ENCODE measurements at places on chromosomes 6 and 20. TPM values are rescaled to one million over a fixed set of nuclear protein-coding genes. Genes with fewer than 3 reads are reported as not detected.

- H3K4me3 ChIP-seq = no peak overlapping the region
- H3K27ac ChIP-seq = no peak overlapping the region
- H3K4me1 ChIP-seq = no peaks in the 10 kb centered on the region
- DNase-seq = no peak
- H3K36me3 ChIP-seq = no peaks in the 10 kb centered on the region
Observed at GRCh38 chr6:141830530-141830929, 302.2 kb upstream of the GJE1 start.

DNA sequence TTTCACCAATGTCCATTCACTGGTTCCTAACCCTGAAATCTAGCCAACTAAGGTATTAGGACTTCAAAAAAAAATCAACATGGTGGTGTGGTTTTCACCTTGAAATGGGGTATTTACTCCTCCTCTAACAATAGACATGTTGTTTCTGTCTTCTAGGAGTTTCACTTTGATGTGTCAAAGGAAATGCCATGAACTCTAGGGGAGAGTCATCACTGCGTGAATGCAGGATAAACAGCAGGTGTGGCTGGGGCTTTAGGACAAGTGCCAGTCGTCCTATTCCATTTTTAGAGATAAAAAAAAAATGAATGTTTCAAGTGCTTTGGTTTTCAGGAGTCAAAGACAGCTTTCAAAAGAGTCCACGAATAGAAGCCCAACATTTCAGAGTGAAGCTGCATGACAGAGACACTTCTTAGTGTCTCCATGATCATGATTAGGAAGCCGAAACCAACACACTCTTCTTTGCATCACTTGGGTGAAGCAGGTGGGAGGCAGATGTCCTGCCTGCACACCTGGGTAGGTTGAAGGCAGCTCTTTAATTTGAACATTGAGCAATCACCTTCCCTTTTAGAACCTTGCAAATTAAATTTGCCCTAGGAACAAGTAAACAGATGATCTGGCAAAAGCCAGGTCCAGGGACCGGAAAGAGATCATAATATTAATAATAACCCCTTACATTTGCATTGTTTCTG, 328.5 kb upstream of the PRDM1 start:
- no peaks in the 10 kb centered on the region for H3K27me3 ChIP-seq
- peaks cover 12% of the 10 kb centered on the region for H3K36me3 ChIP-seq
- peak; percentile 75 for DNase-seq
- peak overlapping the region; percentile 89 for H3K27ac ChIP-seq
- peak overlapping the region; percentile 46 for H3K4me3 ChIP-seq

GRCh38 chr6:130396722-130397121, 30.9 kb downstream of the TMEM200A start:
- peak overlapping the region; percentile 30 for H3K4me3 ChIP-seq
- peaks cover 3% of the 10 kb centered on the region for H3K36me3 ChIP-seq
- H3K27me3 ChIP-seq = peaks cover 4% of the 10 kb centered on the region
- H3K4me1 ChIP-seq = peaks cover 5% of the 10 kb centered on the region

- no peaks in the 10 kb centered on the region for H3K27me3 ChIP-seq
- H3K4me1 ChIP-seq = peaks cover 9% of the 10 kb centered on the region
- peaks cover 5% of the 10 kb centered on the region for H3K36me3 ChIP-seq
- H3K4me3 ChIP-seq = no peak overlapping the region
Observed at GRCh38 chr20:34797012-34797995, 28.1 kb downstream of the NCOA6 start.

GRCh38 chr6:159760602-159761057, 1.2 kb upstream of the ACAT2 start:
- no peaks in the 10 kb centered on the region for H3K27me3 ChIP-seq
- peaks cover 49% of the 10 kb centered on the region for H3K36me3 ChIP-seq
- DNase-seq = no peak
- peaks cover 31% of the 10 kb centered on the region for H3K4me1 ChIP-seq

- H3K4me1 ChIP-seq = peaks cover 6% of the 10 kb centered on the region
- H3K27me3 ChIP-seq = no peaks in the 10 kb centered on the region
- H3K27ac ChIP-seq = no peak overlapping the region
- H3K4me3 ChIP-seq = no peak overlapping the region
Observed at GRCh38 chr6:143607168-143607567, 70.6 kb upstream of the PHACTR2 start.

- H3K36me3 ChIP-seq = no peaks in the 10 kb centered on the region
- no peak for DNase-seq
- peaks cover 9% of the 10 kb centered on the region for H3K4me1 ChIP-seq
- no peak overlapping the region for H3K4me3 ChIP-seq
Observed at GRCh38 chr20:32064667-32065066, 12.6 kb downstream of the HCK start.

GRCh38 chr6:14739827-14740226, 506.0 kb upstream of the JARID2 start:
- H3K4me1 ChIP-seq = peaks cover 80% of the 10 kb centered on the region
- DNase-seq = no peak
- peak overlapping the region; percentile 82 for H3K27ac ChIP-seq
- H3K4me3 ChIP-seq = no peak overlapping the region

GRCh38 chr6:93676581-93676980, 257.2 kb upstream of the EPHA7 start:
- no peaks in the 10 kb centered on the region for H3K27me3 ChIP-seq
- no peaks in the 10 kb centered on the region for H3K4me1 ChIP-seq
- H3K36me3 ChIP-seq = no peaks in the 10 kb centered on the region
- DNase-seq = no peak

- no peak for DNase-seq
- no peaks in the 10 kb centered on the region for H3K4me1 ChIP-seq
- H3K27ac ChIP-seq = no peak overlapping the region
- no peaks in the 10 kb centered on the region for H3K36me3 ChIP-seq
- no peak overlapping the region for H3K4me3 ChIP-seq
Observed at GRCh38 chr20:51985013-51985415, 182.7 kb upstream of the SALL4 start.

- no peak overlapping the region for H3K4me3 ChIP-seq
- H3K27me3 ChIP-seq = no peaks in the 10 kb centered on the region
- H3K36me3 ChIP-seq = peaks cover 72% of the 10 kb centered on the region
- peaks cover 40% of the 10 kb centered on the region for H3K4me1 ChIP-seq
- no peak for DNase-seq
Observed at GRCh38 chr6:17662585-17662984, 44.1 kb downstream of the NUP153 start.

DNA sequence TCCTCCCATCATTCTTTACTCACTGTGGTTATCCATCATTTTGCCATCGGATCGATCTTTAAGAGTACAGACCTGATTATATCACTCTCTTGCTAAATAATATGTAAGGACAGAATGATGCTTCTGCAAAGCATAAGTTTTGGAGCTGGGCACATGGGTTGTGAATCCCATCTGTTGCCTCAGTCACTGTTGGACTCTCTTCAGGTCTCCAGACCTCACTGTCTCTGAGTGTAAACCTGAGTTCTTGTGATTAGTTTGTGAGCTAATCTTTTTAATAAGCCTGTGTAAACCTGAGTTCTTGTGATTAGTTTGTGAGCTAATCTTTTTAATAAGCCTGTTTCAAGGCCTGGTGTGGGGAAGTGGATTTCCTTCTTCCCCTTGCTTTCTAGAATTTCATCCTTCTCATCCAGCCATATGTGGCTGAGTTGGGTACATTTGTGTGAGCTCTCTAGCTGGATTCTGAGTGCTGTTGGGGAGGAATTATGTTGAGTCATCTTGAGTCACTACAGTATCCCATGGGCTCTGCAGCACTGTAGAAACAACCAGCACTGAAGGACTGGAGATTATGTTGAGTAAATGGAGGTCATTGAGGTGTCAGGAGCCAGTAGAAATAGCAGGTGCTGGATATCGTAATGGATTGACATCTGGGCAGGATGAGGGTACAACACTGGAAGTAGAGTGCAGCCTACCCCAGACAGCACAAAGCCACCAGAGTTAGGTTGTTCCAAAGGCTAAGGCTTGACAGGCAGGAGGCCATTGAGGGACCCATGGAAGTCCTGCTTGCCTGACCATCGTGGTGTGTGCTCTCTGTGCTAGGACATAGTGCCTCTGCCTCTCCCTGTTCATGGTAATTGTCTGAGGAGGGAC, 52.4 kb downstream of the SCAND1 start:
- no peak overlapping the region for H3K4me3 ChIP-seq
- H3K27me3 ChIP-seq = no peaks in the 10 kb centered on the region
- DNase-seq = no peak

GRCh38 chr6:144106206-144106605, 10.8 kb upstream of the SF3B5 start:
- peaks cover 7% of the 10 kb centered on the region for H3K4me1 ChIP-seq
- no peak for DNase-seq
- no peak overlapping the region for H3K27ac ChIP-seq
- H3K36me3 ChIP-seq = no peaks in the 10 kb centered on the region
- H3K27me3 ChIP-seq = peaks cover 6% of the 10 kb centered on the region

- no peak overlapping the region for H3K27ac ChIP-seq
- no peaks in the 10 kb centered on the region for H3K4me1 ChIP-seq
- no peak for DNase-seq
- H3K4me3 ChIP-seq = no peak overlapping the region
Observed at GRCh38 chr6:120681204-120681603, 653.1 kb downstream of the TBC1D32 start.

DNA sequence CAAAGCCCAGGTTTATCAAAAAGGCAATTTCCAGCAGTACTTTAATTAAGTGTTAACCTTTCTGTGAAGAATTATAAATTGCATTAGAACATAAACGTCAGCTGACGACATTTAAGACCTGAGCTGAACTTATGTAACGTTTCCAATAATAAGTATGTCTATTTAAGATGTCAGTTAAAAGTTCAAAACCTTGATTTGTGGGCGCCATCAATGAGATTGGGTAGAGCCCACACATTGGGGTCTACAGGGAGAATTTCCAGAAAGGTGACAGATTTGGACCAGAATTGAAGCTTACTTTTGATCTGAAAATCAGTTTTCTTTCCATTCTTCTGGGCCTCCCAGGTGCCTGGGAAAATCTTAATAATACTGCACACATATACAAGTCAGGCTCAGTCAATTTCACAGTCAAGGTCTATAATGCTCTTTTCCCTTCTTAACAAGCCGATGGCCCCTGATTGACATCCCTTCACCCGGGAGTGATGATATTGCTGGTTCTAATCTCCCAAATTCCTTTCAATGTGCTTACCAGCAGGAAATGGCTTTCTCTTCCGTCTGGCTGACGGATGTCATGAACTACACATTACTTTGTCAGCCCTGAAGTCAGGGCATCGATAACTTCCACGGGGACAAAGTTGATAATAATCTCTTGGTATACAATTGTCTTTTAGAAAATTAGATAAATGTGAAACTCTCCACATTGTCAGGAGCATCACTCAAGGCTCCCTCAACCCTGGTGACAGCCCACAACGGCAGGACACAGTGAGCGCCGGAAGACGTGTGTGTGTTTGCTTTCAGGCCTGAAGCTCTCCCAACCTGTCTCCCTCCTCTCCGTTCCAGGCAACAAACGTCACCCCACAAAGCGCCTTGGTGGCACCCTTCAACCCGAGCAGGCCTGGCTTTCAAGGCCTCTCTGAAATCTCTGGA, 396.5 kb upstream of the CNR1 start:
- DNase-seq = no peak
- H3K27ac ChIP-seq = no peak overlapping the region
- no peaks in the 10 kb centered on the region for H3K27me3 ChIP-seq

GRCh38 chr20:38888059-38888831, 38.0 kb upstream of the FAM83D start:
- H3K36me3 ChIP-seq = peaks cover 35% of the 10 kb centered on the region
- H3K27ac ChIP-seq = peak overlapping the region; percentile 78
- no peaks in the 10 kb centered on the region for H3K27me3 ChIP-seq
- H3K4me1 ChIP-seq = peaks cover 39% of the 10 kb centered on the region

- H3K4me1 ChIP-seq = peaks cover 39% of the 10 kb centered on the region
- H3K4me3 ChIP-seq = peak overlapping the region; percentile 92
- H3K36me3 ChIP-seq = no peaks in the 10 kb centered on the region
- DNase-seq = no peak
- peaks cover 8% of the 10 kb centered on the region for H3K27me3 ChIP-seq
Observed at GRCh38 chr6:53358440-53359094, 9.8 kb upstream of the ELOVL5 start.

GRCh38 chr6:125009578-125009977, 47.3 kb downstream of the RNF217 start:
- no peak overlapping the region for H3K27ac ChIP-seq
- H3K4me3 ChIP-seq = no peak overlapping the region
- peaks cover 5% of the 10 kb centered on the region for H3K4me1 ChIP-seq
- no peak for DNase-seq

DNA sequence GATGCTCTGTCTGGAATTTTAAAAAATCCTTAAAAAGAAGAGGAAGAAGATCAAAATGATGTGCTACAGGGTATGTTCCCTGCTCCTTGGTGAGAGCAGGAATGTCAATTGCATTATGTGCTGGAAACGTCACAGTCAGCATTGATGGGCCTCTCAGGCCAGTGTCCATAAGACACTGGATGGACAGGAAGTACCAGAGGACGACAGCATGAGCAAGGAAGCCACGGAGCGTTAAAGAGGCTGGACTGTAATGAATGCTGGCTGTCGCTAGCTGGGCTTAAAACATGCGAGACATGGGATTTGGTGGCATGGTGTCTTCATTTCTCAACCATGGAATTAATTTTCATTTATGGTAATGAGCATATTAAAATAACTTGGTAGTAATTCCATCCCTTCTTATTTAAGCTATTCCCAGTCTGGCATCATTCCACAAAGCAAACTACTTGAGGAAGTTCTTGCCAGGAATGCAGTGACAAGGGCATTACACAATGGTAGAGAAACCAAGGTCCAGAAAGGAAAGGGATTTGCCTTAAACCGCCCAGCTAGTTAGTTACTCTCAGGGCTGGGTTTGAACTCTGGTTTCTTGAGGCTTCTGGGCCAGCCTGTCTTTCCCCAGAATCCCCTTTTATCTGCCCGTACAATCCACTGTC, 166.6 kb upstream of the SOX4 start:
- no peaks in the 10 kb centered on the region for H3K36me3 ChIP-seq
- no peaks in the 10 kb centered on the region for H3K4me1 ChIP-seq
- H3K27me3 ChIP-seq = peaks cover 4% of the 10 kb centered on the region
- no peak overlapping the region for H3K4me3 ChIP-seq
- DNase-seq = no peak

NKAIN2 gene
- total RNA-seq = not detected

LINC00237 gene
- total RNA-seq = not detected

MYT1 gene
- not detected for total RNA-seq

IRF4 gene
- 831 TPM for total RNA-seq

LPIN3 gene
- total RNA-seq = 1.2 TPM

ADTRP gene
- total RNA-seq = 4.7 TPM

KHDC1L gene
- total RNA-seq = not detected

BHLHE23 gene
- not detected for total RNA-seq

C6orf52 gene
- 3.0 TPM for total RNA-seq

All from activated CD4-positive, alpha-beta T cell treated with anti-CD3 and anti-CD28 coated beads, Interleukin-2, amount 10 ng/mL, durations not matched to agents 24 days and 14 days (primary cell).